ENCODE measurements at places on chromosomes 6 and 20.

DNA sequence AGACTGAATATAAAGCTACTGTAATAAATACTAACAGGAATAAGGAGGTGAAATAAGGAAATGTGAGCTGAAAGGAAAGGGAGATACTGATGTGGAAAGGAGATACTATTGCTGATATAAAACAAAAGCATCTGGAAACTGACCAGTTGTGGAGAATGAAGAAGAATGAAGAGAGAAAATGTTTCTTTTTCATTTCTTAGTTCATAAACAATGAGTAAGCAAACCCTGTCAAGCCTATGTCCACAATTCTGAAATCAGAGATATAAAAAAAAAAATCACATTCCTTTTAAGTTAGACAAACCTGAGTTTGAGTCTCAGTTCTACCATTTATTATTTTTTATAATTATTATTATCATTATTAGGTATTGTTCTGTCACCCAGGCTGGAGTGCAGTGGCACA, 121.6 kb upstream of the GJE1 start:
- no peak overlapping the region for H3K27ac ChIP-seq
- H3K4me3 ChIP-seq, result no peak overlapping the region
- H3K36me3 ChIP-seq, result no peaks in the 10 kb centered on the region
- DNase-seq, result no peak

- no peaks in the 10 kb centered on the region for H3K36me3 ChIP-seq
- peak overlapping the region; percentile 95 for H3K4me3 ChIP-seq
- no peaks in the 10 kb centered on the region for H3K27me3 ChIP-seq
- DNase-seq, result peak; percentile 62
- peaks cover 8% of the 10 kb centered on the region for H3K4me1 ChIP-seq
Measured at GRCh38 chr6:25279748-25280343, 672 bp downstream of the CARMIL1 start.

DNA sequence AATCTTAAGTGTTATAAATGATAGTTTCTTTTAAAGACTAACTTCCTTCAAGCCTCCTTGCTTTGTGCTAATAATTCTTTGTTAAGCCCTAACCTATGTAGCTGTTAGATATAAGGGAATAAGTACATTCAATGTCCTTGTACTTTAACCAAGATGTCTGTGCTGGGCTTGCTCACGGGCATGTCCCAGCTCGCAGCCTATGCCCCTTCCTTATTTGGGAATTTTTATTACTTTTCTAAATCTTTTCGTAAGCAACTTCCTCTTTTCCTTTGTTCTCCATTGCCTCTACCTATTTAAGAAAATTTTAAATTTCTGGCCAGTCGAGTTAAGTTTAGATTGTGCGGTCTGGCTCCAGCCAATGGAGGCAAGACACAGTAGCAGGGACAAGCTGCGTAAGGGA, 26.0 kb upstream of the CDK19 start:
- no peaks in the 10 kb centered on the region for H3K4me1 ChIP-seq
- no peaks in the 10 kb centered on the region for H3K36me3 ChIP-seq
- no peak for DNase-seq
- H3K27me3 ChIP-seq, result no peaks in the 10 kb centered on the region
- H3K27ac ChIP-seq, result no peak overlapping the region

DNA sequence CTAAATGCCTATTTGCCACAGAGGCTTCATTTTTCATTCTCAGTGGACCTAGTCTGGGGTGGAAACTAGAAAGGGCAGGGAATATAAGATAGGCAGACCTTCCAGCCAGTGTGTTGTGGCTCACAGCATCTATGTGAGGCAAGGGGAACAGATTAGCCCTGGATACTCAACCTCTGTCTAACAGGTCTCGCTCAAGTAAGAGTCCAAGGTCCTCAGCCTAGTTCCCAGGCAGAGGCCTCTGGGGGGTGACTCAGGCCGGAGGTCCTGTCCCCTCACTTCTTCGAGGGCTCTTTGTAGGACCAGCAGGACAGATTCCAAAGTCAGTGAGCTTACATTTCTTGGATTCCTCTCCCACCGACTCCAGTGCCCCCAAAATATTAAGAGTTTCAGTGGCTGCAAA, 106.6 kb downstream of the ZMYND8 start:
- H3K27ac ChIP-seq, result peak overlapping the region; percentile 31
- DNase-seq, result no peak
- H3K4me3 ChIP-seq, result no peak overlapping the region
- H3K27me3 ChIP-seq, result no peaks in the 10 kb centered on the region
- H3K4me1 ChIP-seq, result no peaks in the 10 kb centered on the region
- peaks cover 35% of the 10 kb centered on the region for H3K36me3 ChIP-seq

- no peak overlapping the region for H3K4me3 ChIP-seq
- no peaks in the 10 kb centered on the region for H3K27me3 ChIP-seq
- DNase-seq, result no peak
- peaks cover 24% of the 10 kb centered on the region for H3K4me1 ChIP-seq
- H3K36me3 ChIP-seq, result no peaks in the 10 kb centered on the region
- H3K27ac ChIP-seq, result no peak overlapping the region
Measured at GRCh38 chr20:14223806-14224205, 113.6 kb downstream of the FLRT3 start.

DNA sequence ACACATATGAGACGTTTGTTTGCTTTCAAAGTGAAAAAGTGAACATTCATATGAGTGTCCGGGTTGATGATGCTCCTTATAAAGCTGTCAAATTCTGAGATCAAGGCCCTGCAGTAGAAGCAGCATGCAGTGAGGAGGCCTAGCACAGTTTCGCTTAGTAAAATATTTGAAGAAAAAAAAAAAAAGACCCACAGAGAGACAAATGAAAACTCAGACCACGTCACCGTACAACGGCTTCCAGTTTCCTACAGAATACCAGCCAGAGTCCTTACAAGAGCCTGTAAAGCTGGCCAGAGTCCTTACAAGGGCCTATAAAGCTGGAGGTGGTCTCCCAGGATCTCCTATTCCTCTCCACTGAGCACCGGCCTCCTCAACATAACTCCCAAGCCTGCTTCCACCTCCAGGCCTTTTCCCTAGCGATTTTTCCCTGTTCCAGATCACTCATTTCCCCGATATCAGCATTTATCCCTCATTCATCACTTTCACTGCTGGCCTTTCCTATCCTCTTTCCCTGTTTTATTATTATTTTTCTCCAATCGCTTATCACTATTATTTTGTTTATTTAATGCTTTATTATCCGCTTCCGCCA, 1.5 kb upstream of the HMGN4 start:
- DNase-seq, result no peak
- H3K4me3 ChIP-seq, result peak overlapping the region; percentile 65
- no peaks in the 10 kb centered on the region for H3K27me3 ChIP-seq

- H3K4me3 ChIP-seq, result no peak overlapping the region
- no peaks in the 10 kb centered on the region for H3K4me1 ChIP-seq
- DNase-seq, result no peak
- no peak overlapping the region for H3K27ac ChIP-seq
- no peaks in the 10 kb centered on the region for H3K36me3 ChIP-seq
Measured at GRCh38 chr6:49030251-49031020, 432.6 kb downstream of the MMUT start.

GRCh38 chr20:44423480-44423879, 52.2 kb upstream of the TTPAL start:
- H3K27ac ChIP-seq, result no peak overlapping the region
- no peak overlapping the region for H3K4me3 ChIP-seq
- H3K27me3 ChIP-seq, result no peaks in the 10 kb centered on the region
- H3K4me1 ChIP-seq, result no peaks in the 10 kb centered on the region

- no peak overlapping the region for H3K4me3 ChIP-seq
- peaks cover 7% of the 10 kb centered on the region for H3K4me1 ChIP-seq
- DNase-seq, result no peak
- no peak overlapping the region for H3K27ac ChIP-seq
- H3K36me3 ChIP-seq, result no peaks in the 10 kb centered on the region
Measured at GRCh38 chr6:134787261-134787877, 162.5 kb downstream of the ALDH8A1 start.

DNA sequence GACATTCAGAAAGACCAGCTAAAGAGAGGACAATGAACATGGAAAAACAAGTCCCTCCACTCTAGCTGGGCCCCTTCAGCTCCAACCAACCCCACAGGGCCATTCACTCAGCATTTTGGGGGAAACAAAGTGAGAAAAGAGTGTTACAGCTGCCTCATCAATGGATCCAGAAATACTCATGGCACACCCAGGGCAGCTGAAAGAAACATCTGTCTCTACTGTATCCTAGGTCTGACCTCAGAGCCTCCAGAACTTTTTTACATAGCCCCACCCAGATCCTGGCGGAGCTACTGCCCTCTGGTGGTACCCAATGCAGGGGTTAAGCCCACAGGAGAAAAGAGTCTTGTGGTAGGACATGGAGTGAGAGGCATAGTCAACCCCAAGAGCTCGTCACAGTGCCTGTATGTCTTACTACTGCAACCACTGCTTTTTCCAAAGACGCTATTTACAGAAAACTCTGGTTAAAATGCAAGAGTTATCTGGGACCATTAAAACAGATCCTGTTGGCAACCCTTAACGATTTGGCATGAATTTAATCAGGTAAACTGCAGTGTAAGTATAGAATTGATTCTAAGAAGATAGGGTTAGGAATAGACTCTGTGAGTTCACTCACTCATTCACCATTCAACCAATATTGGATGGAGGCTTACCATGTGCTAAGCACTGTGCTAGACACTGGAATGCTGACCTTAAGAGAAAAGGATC, 37.4 kb upstream of the FAM83C start:
- no peak overlapping the region for H3K4me3 ChIP-seq
- H3K27ac ChIP-seq, result peak overlapping the region; percentile 69
- H3K27me3 ChIP-seq, result no peaks in the 10 kb centered on the region

DNA sequence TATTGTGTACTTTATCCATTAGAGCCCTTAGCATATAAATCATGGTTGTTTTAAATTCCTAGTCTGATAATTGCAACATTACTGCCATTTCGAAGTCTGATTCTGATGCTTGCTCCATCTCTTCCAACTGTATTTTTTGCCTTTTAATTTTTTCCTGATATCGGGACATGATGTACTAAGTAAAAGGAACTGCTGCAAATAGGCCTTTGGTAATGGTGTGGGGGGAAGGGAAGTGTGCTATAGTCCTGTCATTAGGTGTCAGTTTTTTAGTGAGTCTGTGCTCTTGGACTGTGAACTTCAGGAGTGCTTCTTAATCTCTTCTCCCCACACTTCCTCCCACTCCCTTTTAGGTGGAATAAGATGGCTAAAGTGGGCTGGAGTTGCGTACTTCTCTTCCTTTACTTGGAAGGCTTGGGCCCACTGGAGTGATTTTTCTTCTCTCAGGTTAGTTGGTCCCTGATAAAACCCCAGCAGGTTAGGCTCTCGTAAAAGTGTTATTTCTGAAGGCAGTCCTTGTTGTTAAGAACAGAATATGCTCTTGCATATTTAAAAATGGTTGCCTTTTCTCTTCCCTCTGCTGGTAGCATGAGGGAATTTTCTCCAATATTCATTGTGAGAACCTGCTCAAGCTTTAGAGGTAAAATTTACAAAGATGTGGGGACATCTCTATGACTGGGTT, 18.1 kb downstream of the STXBP5 start:
- 0 out of 2 replicates have a peak, but pooled peaks cover 5% of the 10 kb centered on the region for H3K4me1 ChIP-seq
- H3K27ac ChIP-seq, result no peak overlapping the region
- H3K36me3 ChIP-seq, result no peaks in the 10 kb centered on the region
- no peak overlapping the region for H3K4me3 ChIP-seq
- no peaks in the 10 kb centered on the region for H3K27me3 ChIP-seq

DNA sequence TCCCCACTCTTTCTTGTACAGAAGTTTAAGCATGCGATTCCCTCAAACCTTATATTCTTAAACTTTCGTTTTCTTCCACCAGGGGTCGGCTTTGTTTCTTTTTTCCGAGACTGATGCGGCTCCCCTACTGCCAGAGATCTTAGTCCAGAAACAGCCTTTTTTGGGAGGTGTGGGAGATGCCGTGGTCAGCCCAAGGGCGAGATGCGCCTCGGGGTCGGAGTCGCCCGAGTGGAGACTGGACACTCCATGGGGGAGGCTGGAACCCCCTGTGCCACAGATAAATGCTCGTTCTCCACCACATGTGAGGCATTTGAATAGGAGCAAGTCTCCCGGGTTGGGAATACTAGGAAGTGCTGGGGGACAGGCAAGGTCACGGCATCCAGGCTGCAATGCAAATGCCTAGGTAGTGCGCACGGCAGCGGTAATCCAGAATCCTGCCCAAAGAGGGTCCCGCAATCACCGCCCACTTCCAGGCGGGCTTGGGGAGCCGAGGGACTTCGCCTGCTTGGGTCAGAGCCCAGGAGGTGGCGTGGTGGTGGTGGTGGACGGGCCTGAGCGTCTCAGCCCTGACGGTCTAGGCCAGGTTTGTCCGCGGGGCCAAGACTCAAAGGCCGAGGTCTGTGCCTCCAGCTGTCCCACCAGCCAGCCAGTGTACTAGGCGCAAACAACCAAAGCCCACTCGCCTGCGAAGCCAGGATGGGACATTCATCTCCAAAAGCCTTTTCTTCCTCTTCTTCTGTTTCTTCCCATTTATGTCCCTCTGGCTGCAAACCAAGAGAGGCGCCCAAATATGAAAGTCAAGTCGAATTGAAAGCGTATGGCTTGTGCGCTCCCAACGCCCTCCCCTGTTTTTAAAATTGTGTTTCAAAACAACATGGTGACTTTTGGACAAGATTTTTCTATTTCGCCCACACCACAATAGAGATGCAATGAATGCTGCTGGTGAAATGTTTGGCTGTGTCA, 39.3 kb upstream of the OSTM1 start:
- H3K4me3 ChIP-seq, result no peak overlapping the region
- H3K36me3 ChIP-seq, result no peaks in the 10 kb centered on the region

DNA sequence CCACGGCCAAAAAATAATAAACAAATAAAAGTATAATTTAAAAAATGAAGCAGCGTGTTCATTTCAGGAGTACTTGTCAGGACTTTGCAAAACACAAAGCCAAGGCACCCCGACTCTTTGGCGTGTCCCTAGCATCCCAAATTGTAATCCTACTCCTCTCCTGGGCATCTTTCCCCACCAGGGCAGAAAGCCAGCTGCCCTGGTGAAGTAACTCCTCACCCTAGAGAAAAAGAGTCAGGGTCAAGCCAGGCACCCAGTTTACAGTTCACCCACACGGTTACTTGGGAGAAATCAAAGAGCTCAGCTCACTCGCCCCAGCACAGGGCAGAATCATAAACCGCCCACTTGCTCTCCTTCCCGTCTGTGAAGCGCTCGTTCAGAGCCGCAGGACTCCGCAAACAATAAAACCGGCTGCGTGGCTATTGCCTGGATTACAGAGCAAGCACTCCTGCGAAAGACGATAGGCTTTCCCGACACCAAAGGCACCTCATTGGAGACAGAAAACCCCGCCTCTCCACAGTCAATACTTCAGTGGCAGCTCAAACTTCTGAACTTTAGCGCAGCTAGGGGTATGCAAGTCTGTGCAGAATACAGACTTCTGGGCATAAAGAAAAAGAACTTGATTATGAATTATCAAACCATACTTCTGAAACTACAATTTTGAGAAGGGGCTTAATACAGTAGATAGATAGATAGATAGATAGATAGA, 73.0 kb upstream of the NHSL1 start:
- peaks cover 14% of the 10 kb centered on the region for H3K4me1 ChIP-seq
- H3K27me3 ChIP-seq, result no peaks in the 10 kb centered on the region

- H3K36me3 ChIP-seq, result no peaks in the 10 kb centered on the region
- no peaks in the 10 kb centered on the region for H3K4me1 ChIP-seq
- no peak overlapping the region for H3K4me3 ChIP-seq
- H3K27me3 ChIP-seq, result no peaks in the 10 kb centered on the region
- no peak overlapping the region for H3K27ac ChIP-seq
- no peak for DNase-seq
Measured at GRCh38 chr6:55937951-55938690, 62.7 kb upstream of the BMP5 start.

Data from Caco-2 (cell line).